ENCODE measurements at places on chromosomes 4 and X.

- DNase-seq, result no peak
Measured at GRCh38 chr4:113815826-113816225, 54.3 kb upstream of the CAMK2D start.

DNA sequence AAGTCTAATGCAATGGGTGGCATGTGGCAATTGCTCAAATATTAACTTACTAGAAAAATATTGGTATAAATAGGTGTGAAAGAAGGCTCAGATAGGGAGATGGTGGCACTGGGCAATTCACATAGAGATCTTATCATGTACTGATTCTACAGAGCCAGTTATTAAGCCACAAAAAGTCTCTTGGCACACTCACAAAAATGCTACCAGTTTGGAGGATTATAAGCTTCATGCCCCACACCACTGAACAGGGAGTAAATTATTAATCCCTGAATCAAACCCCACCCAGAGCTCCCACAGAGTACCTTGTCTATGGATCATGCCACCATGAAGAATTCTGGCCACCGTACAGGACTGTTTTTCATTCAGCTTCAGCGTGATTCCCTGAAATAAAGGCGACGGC is 13.8 kb downstream of the MPP1 start:
- DNase-seq, result no peak

- DNase-seq, result peak; percentile 35
Measured at GRCh38 chr4:77819404-77819842, 255 bp upstream of the CNOT6L start.

- DNase-seq, result no peak
Measured at GRCh38 chr4:9832640-9833039, 51.2 kb downstream of the DRD5 start.

All from thyroid gland (tissue), 4 donors.